M059J (cell line): ENCODE measurements at places on chromosomes 7 and 10. TPM values are rescaled to one million over a fixed set of nuclear protein-coding genes. Genes with fewer than 3 reads are reported as not detected.
A peak's percentile ranks its signal among the peaks of the same experiment; 100 is the strongest.

- peak; percentile 89 for DNase-seq
Observed at GRCh38 chr7:55129541-55130394, 111.0 kb downstream of the EGFR start.

CASP2 gene
- total RNA-seq: 22.5 and 31.2 TPM in 2 replicates

DNA sequence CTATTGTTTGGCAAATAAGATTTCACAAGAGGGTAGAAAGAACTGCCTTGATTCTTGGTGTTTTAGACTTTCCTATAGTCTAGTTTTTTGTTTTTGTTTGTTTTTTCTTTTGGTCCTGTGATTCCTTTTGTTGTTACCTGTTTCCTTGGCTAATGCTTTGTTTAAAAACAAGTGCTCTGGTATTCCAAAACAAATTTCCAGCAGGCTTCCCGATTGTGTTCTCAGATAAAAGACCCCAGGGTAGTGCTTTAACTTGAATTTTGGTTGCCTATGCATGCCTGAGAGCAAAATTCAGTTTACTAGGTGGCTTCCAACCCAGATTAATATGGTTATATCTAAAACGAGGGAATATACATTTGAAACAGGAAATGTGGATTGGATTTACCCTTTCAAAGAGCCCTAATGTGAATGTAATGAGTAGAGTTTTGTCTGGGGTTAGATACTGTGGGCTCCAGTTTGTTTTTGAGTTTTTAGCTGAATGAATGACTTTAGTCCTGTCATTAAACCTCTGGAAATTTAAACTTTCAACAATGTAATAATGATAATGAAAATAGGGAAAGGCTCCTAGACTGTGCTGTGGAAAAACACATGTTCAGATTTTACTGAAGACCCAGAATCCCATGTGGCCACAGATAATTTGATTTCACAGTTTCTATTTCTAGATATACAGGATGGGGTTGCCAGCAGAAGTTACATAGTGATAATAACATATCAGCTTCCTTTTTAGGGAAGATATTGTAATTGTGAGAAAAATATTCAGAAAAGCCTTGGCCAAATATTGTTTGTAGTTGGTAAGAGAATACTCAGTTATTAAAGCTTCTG, 23.9 kb downstream of the AUTS2 start:
- no peak for DNase-seq

GRCh38 chr7:48042216-48042615, 6.9 kb downstream of the C7orf57 start:
- peak; percentile 56 for DNase-seq

- DNase-seq: no peak
Observed at GRCh38 chr7:17104419-17104818, 194.0 kb upstream of the AHR start.

DNA sequence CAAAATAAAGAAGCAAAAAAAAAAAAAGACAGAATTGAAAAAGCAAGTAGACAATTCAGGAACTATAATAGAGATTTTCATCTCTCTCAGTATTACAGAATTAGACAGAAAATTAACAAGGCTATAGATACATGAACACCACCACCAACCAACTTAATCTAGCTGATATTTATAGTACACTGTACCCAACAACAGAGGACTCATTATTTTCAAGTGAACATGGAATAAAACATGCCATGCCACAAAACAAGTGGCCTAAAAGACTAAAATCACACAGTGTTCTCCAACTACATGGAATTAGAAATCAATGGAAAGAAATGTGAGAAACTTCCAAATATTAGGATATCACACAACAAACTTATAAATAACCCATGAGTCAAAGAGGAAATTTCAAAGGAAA, 9.1 kb downstream of the TMEM168 start:
- no peak for DNase-seq

DNA sequence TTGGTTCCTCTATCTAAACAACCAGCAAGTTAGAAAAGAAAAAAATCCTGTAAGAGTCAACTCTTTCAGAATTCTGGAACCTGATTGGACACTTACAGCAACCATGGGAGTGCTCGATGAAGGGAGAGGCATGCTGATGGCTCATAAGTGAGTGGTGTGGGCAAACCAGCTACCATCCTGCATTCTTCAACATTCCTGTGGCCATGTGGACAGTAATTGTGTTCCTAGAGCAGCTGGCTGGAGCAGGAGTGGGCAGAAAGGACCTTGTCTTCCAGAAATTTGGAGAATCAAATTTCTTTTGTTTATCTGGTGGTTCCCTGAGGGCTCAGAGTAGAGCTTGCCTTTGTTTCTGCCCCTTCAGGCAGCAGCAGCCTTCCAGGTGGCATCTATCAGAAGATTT, 22.5 kb upstream of the MYL7 start:
- DNase-seq: peak; percentile 99

ICA1 gene
- total RNA-seq: not detected in 2 replicates

DNA sequence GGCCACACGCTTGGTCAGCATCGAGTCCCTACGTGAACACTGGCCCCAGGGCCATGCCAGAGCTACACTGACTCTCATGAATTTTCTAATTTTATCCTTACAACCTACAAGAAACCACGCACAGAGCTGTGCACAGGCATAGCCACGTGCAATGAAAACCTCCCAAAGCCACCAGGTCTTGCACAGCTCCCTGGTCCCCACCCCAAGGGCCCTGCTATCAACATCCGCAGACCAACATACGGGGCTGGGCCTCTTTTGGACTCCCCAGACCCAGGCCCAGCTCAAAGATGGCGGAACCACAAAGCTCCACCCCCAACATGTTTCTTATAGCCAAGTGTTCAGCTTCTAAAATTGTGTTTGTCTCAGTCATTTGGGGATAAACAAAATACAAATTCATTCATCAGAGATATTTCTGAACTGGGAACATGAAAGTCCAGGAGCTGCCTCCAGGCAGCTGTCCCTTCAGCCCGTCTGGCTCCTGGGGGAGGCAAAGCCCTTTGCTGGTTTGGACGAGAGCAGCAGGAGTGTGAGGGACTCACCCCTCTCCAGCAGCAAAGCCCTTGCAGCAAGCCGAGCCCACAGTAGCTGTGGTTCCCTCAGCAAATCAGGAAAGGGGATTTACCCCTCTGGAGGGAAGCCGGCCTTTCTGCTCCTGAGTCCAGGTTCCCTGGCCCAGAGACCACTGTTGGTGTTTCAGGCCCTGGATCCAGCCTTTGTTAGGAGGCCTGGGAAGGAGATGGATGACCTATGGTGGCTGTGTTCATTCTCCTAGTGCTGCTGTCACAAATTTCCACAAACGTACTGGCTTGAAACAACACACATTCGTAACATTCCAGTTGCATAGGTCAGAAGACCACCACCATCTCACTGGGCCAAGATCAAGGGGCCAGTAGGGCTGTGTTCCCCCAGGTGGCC, 75.1 kb downstream of the OAT start:
- DNase-seq: no peak
